ENCODE measurements at places on chromosomes 13 and 19. TPM values are rescaled to one million over a fixed set of nuclear protein-coding genes. Genes with fewer than 3 reads are reported as not detected.

SLAIN1 gene
- 0.88 TPM for total RNA-seq

KLK2 gene
- total RNA-seq, result not detected

FCAR gene
- total RNA-seq, result 3.9 TPM

SLC25A15 gene
- 5.2 TPM for total RNA-seq

CYP2A6 gene
- 1.7 TPM for total RNA-seq

ZNF382 gene
- 2.8 TPM for total RNA-seq

HSPH1 gene
- 24.4 TPM for total RNA-seq

All from subcutaneous adipose tissue (tissue), 4 donors.